Effector CD8-positive, alpha-beta T cell (primary cell): ENCODE measurements at places on chromosomes 1 and 21.

DNA sequence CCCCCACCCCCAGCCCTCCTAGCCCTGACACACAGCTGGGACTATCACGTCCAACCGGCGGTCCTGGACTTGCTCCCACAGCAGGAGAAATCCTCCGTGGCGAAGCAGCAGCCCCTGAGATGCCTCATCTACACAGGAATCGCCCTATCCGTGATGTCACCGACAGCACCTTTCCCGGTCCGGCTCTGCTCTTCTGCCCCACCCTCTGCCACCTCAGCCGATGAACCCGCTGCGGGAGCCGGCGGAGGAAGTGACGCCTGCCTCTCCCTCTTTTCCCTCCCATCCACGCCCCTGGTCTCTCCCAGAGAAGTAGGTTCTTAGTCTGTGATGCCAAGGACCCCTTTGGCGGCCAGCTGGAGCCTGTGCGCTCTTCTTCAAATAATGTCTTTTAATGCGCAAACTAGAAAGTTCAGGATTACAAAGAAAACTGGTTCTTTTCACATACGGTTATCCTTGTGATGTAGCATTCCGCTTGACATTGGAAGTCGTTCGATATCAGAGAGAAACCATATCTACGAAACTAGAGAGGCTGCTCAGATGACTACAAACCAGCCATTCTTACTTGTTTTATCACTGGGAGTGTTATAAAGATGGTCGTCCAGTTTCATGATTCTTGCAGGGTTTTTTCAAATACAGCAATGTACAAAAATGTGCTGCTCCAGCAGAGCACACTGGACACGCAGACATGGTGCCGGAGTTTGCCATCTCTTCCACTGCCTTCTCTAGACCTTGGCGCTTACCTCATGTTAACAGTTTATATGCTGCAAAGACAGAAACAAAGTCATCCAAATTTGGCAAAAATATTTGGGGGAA, 120.3 kb downstream of the PPIAL4G start:
- peak; percentile 8 for DNase-seq

DNA sequence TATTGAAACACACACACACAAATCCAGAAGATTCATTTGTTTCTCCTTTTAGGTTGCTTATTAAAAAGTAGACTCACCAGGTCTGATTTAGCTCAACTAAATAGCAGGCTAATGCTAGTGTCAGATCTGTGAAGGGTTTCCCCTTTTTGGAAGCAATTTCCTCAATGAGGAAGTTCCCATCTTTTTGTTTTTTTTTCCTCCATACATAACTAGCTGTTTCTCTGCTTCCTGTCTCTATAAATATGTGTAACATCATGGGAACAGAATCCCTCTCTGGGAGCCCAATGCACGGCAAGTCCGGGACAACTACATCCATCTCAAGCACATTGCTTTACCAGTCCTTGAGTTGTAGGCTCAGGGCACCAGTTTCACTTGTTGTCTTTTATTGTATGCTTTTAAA, 1421.1 kb downstream of the PLA2G4A start:
- DNase-seq: no peak

DNA sequence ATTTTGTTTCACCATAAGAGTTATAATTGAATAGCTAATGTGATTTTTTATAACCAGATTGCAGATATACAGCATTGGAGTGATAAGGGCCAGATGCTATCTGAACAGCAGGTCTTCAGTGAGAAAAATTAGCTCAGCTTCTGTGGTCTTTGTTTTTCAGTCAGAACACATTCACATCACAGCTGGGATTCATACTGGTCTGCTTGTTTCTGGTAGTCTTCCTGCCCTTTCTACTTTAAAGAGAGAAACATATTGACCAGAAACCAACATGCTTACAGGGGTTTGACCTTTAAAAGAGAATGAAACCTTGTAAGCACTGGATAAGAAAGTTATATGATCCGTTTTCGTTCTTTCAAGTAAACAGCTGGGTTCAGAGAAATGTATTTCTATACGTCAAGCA, 213.7 kb upstream of the TMPRSS15 start:
- no peak for DNase-seq

- no peak for DNase-seq
Measured at GRCh38 chr1:184385865-184386311, 941 bp upstream of the C1orf21 start.

DNA sequence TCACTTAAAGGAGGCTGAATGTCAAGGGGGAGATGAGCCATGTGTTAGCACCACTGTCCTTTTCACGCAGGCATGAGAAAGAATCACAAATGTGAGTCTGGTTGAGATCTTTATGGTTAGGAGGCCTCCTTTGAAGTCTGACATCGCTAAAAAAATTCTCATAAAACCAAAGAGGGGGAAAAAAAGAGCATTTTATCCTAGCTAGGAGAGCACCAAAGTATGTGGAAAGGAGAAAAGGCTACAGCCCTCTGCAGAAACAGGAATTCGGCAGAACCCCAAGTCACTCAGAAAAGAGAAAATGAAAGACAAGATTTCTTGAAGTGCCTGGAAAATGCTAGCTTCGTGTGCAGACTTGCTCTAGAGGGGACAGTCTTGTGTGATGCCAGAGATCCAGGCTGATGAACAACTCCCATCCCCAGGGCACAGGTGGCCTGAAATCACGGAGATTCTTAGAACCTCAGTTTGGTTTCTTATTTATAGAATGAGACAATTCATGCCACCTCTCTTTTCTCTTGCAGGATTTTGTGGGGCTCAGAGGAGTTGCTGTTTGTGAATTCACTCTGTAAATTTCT, 61.5 kb downstream of the RUNX1 start:
- no peak for DNase-seq

DNA sequence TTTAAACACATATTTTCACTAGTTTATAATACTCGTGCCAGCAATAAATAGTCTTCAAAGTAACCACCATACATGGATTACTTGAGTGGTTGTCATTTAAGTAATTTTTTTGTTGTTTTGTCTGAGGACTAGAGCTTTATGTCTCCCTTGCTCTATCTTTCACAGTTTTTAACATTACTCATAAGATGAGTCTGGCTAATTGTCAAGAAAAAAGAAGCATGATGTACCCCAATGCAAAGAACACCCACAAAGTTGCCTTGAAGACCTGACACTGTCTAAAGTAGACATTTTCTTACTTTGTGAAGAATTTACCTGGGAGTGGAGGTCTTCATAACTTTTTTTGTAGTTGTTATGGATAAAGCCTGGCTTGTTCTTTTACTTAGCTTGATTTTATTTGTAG, 210.4 kb upstream of the BRINP3 start:
- DNase-seq: no peak

DNA sequence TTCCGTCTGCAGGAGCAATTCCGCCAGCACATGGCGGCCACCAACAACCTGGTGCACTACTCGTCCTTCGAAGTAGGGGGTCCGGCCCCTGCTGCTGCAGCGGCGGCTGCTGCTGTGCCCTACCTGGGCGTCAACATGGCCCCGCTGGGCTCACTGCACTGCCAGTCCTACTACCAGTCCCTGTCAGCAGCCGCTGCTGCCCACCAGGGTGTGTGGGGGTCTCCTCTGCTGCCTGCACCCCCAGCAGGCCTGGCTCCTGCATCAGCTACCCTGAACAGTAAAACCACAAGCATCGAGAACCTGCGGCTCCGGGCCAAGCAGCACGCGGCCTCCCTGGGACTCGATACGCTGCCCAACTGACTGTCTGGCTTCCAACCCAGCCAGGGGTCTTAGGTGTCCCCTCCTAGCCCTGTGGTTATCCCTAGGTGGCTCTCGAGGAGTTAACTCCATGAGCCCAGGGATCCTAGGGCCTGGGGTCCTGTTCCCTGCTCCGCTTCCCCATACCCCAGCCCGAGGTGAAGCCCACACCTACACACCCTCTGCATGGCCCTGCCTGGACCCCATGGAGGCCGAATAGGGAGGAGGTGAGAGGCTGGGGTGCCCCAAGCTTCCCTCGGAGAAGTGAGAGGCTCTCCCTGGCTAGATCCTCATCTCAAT, 22.6 kb downstream of the DMBX1 start:
- no peak for DNase-seq

DNA sequence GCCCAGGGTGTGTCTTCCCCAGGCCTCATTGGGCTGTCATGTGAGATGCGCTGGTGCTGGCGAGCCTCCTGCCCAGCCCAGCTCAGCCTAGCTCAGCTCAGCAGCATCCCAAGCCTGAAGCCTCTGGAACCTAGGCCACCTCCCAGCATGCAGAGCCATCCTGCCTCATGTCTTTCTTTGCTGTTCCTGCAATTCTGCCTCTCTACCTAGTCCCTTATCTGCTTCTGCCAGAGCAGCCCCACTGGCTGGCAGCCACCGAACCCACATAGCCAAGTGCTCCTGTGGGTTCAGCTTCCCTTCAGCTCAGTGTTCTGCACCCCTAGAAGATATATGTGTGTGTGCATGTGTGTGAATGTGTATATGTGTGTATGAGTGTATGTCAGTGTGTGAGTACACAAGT, 291.5 kb upstream of the VAMP3 start:
- no peak for DNase-seq

GRCh38 chr1:87599569-87599968, 270.9 kb downstream of the LMO4 start:
- DNase-seq: no peak

- DNase-seq: no peak
Measured at GRCh38 chr1:5664081-5664768, 328.0 kb downstream of the NPHP4 start.

DNA sequence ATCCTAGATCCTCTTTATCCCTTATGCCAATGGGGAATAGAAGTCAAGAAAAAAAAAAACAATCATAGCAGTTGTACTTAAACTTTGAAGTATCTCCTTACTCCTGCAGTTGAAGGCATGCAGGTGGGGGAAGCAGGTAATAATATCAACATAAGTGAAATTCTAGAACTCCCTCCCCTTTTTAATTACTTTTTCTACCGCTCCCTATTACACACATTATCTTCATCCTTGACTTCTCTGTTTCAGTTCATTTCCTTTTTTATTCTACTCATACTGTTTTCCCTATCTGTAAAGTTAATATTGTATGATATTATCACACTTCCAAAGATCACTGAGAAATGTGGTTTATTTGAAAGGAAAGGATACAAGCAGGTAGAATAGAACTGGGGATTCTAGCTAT, 962.0 kb downstream of the PLA2G4A start:
- DNase-seq: no peak
